ENCODE measurements at places on chromosomes 3 and 15.

- H3K4me3 ChIP-seq = no peak overlapping the region
- peak overlapping the region; percentile 38 for H3K27ac ChIP-seq
- H3K36me3 ChIP-seq = peaks cover 12% of the 10 kb centered on the region
- DNase-seq = no peak
- peaks cover 29% of the 10 kb centered on the region for H3K4me1 ChIP-seq
Observed at GRCh38 chr3:100003609-100004503, 110.4 kb downstream of the FILIP1L start.

DNA sequence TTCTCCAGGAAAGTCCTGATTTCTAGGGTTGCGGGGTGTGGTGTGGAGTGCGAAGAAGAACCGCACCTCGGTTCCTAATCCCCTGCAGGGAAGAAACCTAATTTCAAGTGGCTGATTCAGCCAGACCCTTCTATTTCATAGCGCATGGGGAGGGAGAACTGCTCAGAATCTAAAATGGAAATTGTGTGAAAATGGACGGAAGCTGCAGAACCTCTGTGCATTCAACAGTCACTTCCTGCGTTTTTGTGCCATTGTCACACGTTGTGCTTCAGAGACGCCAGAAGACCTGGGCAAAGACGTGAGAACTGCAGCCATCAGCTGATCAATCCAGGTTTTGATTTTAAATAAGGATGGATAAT, 1.2 kb downstream of the SIDT1 start:
- peaks cover 17% of the 10 kb centered on the region for H3K36me3 ChIP-seq
- H3K4me3 ChIP-seq = peak overlapping the region; percentile 91
- peaks cover 57% of the 10 kb centered on the region for H3K4me1 ChIP-seq

GRCh38 chr3:173221010-173221409, 80.0 kb upstream of the SPATA16 start:
- DNase-seq = no peak
- no peaks in the 10 kb centered on the region for H3K27me3 ChIP-seq
- no peaks in the 10 kb centered on the region for H3K36me3 ChIP-seq
- H3K4me3 ChIP-seq = no peak overlapping the region
- no peak overlapping the region for H3K27ac ChIP-seq
- no peaks in the 10 kb centered on the region for H3K4me1 ChIP-seq

DNA sequence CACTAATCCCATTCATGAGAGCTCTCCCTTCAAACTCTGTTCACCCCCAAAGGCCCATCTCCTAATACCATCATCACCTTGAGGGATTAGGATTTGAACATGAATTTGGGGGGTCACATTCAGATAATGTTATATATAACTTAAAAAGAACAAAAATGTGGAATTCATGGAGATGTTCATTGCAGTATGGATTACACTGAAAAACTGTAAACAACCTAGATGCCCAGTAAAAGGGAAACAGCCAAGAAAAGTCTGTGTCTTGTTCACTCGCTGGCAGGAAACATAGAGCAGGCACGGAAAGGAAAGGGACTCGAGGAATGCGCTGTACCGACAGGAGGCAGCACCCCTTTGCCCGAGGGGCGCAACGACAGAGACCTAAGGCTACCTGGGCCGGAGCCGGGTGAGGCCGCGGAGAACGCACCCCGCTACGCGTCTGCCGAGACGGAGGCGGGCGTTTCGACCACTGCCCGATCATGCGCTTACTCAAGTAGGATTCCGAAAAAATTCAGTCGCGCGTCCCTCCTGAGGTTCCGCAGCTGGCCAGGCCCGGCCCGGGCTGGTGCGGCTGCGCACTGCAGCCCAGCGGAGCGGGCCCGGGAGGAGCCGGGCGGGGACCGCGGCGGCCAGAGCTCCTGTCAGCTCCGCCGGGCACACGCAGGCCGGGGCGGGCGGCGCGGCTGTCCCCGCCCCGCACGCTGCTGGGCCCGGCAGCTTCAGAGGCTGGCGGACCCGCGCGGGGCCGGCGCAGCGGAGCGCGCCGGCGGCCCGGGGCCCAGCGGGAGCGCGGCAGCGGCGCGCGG, 862 bp upstream of the MAN2A2 start:
- peaks cover 24% of the 10 kb centered on the region for H3K4me1 ChIP-seq
- peaks cover 49% of the 10 kb centered on the region for H3K36me3 ChIP-seq
- peak overlapping the region; percentile 80 for H3K27ac ChIP-seq
- H3K27me3 ChIP-seq = no peaks in the 10 kb centered on the region
- peak; percentile 70 for DNase-seq

DNA sequence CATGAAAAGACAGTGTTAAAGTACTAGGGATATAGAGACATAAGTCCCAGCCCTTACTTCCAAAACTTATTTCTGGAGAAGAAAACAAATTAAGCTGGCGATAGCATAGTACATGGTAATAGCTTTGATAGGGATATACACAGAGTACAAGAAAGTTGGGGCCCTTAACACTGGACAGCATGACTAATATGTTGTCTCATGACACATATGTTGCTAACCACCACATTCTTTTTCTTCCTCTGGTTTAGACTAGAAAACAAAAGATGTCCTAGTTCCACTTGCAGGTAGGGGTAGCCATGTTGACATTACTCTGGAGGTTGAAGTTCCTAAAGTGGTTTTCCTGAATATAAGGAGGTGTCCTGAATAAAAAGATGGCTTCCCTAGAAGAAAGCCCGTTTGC, 75.3 kb downstream of the RFX7 start:
- H3K27me3 ChIP-seq = no peaks in the 10 kb centered on the region
- H3K4me1 ChIP-seq = peaks cover 43% of the 10 kb centered on the region
- H3K4me3 ChIP-seq = no peak overlapping the region
- H3K36me3 ChIP-seq = peaks cover 66% of the 10 kb centered on the region
- DNase-seq = no peak
